ENCODE measurements at places on chromosomes 4 and X.

- DNase-seq, result no peak
Observed at GRCh38 chr4:1022051-1022738, 10.8 kb downstream of the FGFRL1 start.

- no peak for DNase-seq
Observed at GRCh38 chr4:108215055-108215454, 46.3 kb upstream of the LEF1 start.

- DNase-seq, result no peak
Observed at GRCh38 chr4:146949559-146949958, 3.9 kb upstream of the TTC29 start.

- DNase-seq, result no peak
Observed at GRCh38 chrX:69324851-69325250, 159.6 kb upstream of the PJA1 start.

- DNase-seq, result no peak
Observed at GRCh38 chr4:145546175-145546915, 64.7 kb downstream of the SMAD1 start.

- DNase-seq, result no peak
Observed at GRCh38 chr4:183504930-183505610, at the start of gene ING2. Gene ING2, plus strand, starts transcription at chr4:183505058. Its CDS starts 138 bp downstream, at chr4:183505196.

Measured in CD4-positive, alpha-beta T cell treated with Interleukin-6 at 100 ng/mL for 8 hours (primary cell).